ENCODE measurements at places on chromosomes 12 and 14. TPM values are rescaled to one million over a fixed set of nuclear protein-coding genes. Genes with fewer than 3 reads are reported as not detected.

DNA sequence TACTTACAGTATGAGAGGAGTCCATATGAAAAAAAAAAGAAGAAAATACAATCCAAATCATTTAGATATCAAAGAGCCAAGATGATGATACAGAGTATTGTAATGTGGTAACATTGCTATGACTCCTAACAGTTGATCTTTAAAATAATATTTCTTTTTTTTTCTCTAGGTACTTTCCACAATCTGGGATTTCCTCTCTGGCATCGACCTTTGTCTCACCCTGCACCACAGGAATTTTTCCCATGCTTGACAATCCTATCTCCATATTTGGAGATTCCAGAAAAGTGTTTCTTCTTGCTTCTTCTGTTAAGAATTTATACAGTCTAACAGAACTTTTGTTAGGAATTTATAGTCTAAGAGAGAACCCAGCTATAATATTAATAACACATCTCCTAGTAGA is 184.4 kb downstream of the ITPR2 start:
- DNase-seq = peak; percentile 96

DNA sequence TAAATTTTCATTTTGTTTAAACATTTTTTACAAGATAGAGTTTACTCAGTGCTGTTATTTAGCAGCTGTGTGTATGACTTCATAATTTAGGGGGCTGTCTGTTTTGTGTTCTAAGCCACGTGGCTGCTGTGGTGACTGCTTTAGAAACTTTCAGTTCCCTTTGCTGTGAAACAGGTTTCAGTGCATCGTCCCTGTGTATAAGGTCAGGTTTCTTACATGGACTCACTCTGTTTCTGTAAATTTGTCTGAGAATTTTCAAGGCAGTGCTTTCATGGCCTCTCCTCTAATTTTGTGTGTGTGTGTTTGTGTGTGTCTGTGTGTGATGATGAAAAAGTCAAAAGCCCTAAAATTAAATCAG is 32.4 kb downstream of the BICD1 start:
- DNase-seq = peak; percentile 57

- no peak for DNase-seq
Observed at GRCh38 chr12:124835656-124836410, 27.8 kb downstream of the SCARB1 start.

- DNase-seq = no peak
Observed at GRCh38 chr14:50047274-50047676, 69.1 kb downstream of the VCPKMT start.

- peak; percentile 47 for DNase-seq
Observed at GRCh38 chr14:96189281-96189711, 15.3 kb upstream of the BDKRB2 start.

Gene VWF
- 1.4 TPM for total RNA-seq

GRCh38 chr14:99727096-99727870 is 43.2 kb downstream of the CYP46A1 start:
- DNase-seq = no peak

DNA sequence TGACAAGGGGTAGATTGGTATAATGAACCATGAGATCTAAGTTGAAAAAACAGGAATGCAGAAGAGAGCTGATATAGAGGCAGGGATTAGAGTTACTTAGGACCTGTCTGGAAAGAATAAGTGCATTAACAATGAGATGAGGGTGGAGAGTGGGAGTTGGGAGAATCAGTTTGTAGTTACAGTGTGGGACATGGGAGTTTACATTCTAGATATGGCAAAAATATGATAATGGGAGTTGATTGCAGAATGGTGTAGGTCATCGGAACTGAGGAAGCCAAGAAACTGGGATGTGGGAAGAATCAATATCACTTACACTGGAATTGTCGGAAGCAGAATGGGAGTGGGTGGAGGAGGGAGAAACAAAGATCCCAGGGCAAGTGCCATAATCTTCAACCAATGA is 301.1 kb upstream of the NPAS3 start:
- DNase-seq = no peak

GRCh38 chr14:54475187-54475899 is 13.4 kb downstream of the GMFB start:
- peak; percentile 22 for DNase-seq

Gene CLEC6A
- not detected for total RNA-seq

DNA sequence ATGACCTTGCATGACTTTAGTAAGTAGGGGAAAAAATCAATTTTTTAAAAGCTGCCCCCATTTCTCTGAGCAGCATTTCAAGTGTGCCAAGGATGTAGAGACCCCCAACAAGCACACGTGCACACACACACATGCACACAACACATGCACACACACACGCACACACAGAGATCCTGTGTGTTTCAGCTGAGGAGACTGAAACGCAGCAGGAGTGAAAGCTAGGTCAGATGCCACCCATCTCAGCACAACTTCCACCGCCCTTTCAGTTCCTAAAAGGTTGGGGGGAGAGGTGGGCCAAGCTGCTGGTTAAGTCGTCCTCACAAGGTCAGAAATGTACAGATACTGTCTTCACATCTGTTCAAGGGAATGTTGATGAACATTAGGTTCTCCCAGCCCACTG is 13.9 kb downstream of the MYL2 start:
- DNase-seq = no peak

Gene COX8C
- total RNA-seq = not detected

DNA sequence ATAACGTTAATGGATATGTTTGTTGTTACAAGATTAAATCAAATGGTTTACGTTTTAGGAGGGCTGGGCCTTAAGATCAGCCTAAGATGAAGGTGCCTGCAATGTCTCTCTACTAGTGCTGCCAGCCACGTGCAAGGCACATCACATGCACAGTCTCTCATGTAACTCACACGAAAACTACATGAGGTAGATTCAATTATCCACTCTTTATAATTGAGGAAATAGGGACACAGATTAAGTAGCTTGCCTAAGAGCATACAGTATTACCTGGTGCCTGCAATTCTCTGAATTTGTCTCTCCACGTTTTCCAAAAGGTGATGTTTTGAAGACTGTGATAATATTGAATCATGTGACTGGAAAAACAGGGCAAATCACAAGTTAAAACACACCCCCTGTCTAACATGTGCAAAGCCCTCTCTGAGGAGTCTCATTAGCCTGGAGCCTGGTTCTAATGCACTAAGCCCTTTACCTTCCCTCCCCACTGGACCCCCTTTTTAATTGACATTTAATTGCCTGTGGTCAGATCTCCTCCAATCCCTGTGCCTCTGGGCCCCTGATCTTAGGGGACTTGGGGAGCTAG is 14.6 kb upstream of the ATP2A2 start:
- DNase-seq = no peak

DNA sequence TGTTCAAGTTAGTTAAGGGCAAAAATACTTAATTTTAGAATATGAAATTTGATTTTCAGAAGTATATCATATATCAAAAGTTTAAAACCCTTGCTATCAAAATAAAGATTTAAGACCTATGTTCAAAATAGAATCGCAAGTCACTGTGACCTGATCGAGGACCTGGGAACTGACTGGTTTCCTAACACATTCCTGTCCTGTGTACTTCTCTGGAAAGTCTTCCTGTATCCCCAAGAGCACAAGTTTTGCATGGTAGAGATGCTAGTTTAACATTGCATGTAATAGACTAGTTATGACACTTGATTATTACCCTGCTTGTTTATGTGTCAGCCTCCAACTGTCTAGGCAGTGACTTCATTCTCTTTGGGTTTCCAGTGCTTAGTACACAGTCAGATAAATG is 30.3 kb downstream of the BCAT1 start:
- no peak for DNase-seq

DNA sequence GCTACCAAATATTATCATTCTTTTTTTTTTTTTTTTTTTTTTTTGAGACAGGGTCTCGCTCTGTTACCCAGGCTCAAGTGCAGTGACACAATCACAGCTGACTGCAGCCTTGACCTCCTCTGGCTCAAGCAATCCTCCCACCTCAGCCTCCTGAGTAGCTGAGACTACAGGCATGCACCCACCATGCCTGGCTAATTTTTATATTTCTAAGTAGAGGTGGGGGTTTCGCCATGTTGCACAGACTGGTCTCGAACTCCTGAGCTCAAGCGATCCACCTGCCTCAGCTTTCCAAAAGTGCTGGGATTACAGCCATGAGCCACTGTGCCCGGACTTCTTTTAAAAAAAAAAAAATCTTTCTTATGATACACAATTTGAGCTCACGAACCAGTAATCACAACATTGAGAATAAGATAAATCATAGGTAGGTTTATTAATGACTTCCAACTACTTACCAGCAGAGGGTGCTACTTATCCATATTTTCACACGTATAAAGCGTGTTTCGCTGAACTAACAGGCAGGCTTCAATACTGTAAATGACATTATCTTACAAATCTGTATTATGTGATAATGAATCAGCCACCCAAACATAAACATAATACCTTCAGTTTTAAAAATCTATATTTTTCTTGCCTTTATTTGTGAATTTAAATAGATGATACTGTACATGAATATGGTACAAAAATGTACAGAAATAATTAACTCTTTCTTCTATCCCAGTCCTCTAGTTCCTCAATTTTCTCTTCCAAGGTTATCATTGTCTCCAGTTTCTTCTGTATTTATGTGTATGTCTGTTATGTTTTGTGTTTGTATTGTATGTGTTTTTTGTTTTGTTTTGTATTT is 42.5 kb upstream of the BCAT1 start:
- peak; percentile 76 for DNase-seq

DNA sequence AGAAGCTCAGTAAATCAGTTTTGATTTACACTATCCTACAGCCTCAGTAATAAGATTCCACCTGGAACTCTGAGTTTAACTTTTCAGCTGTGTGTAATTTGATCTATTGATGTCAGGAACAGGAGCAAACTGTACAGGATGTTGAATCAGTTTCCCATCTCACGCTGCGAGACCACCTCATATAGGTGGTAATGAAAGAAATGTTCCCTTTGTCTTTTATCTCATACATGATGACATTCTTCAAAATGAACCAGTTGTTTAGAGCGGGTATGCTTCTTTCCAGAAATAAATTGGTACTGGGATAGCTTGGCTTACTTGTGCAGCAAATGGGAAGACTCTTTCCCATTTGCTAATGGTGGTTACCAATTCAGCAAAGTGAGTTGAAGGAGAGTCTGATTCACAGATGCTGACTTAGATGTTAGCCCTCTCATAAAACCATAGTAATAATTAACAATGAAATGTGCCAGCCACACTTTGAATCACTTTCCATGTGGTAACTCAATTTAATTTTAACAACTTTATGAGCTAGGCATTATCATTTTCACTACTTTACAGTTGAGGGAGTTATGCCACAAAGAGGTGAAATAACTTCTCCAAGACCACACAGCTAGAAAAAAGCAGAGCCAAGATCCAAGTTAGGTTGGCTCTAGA is 251.5 kb downstream of the PAWR start:
- DNase-seq = no peak

DNA sequence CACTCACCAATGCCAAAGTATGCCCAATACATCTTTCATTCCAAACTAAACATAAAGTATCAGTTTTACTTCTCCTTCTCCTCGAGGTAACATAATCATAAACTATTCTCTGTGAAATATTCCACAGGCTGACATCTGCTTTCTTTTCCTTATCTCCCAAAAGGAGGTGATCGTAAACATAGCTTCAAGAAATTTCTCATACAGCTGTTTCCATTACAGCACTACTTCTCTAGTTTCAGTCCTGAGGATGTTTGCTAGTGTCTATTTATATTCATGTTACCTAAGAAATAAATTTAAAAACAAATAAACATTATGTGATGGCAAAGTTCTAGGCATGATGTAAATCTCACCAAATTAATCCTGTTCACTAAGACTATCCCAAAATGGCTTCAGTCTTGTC is 90.1 kb upstream of the CPSF6 start:
- DNase-seq = no peak

DNA sequence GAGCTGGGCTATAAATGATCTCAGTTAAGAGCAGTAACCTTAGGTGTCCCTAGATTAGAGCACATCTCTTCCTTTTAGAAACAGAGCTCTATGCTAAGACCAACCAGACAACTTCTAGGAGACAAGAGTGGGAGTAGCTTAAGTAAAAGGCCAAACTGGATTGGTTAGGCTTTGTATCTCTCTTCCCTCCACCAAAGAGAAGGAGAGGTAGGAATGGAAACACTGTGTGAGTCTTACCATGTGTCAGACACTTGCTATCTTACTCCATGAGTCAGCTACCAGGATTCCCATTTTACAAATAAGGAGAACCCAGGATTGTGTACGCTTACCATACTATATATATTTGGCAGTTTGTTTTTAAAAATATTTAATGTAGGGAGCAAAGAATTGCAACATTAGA is 122.9 kb downstream of the PAX9 start:
- no peak for DNase-seq

- DNase-seq = no peak
Observed at GRCh38 chr12:82593143-82593542, 93.6 kb upstream of the TMTC2 start.

- DNase-seq = no peak
Observed at GRCh38 chr14:78764645-78765044, 594.5 kb downstream of the NRXN3 start.

Gene DTX3
- total RNA-seq = 16.9 TPM

DNA sequence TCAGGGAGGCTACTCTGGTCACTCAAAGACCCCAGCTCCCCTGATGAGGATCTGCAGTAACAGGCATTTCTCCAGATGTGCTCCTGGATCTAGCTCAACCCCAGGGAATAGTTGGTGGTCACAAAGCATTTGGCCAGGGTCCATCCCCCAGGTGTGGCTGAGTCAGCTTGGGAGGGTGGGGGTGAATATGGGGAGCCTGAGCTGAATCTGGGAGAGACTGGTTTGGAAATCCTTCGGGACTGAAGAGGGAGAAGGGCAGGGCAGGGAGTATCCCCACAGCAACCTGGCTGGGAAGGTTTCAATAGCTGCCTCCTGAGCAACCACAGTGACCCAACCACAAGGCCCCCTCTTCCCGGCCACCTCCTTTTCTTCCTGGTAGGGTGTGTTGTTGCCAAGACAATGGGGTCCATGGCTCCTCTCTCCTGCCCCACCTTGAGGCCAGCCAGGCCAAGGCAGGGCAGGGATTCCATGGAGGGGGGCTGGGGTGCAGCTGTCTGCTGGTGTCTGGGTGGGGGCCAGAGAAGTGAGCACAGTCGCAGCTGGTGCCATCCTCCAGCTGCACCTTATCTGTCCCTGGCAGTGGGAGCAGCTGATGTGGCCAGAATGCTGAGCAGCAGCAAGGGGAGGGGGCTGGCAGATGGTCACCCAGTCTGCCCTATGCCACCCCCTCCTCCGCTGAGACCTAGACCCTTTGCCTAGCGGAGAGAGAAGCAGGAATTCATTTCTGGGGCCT is 5.5 kb downstream of the ASIC1 start:
- no peak for DNase-seq

GRCh38 chr12:132160601-132161035 is 16.4 kb downstream of the NOC4L start:
- DNase-seq = no peak

DNA sequence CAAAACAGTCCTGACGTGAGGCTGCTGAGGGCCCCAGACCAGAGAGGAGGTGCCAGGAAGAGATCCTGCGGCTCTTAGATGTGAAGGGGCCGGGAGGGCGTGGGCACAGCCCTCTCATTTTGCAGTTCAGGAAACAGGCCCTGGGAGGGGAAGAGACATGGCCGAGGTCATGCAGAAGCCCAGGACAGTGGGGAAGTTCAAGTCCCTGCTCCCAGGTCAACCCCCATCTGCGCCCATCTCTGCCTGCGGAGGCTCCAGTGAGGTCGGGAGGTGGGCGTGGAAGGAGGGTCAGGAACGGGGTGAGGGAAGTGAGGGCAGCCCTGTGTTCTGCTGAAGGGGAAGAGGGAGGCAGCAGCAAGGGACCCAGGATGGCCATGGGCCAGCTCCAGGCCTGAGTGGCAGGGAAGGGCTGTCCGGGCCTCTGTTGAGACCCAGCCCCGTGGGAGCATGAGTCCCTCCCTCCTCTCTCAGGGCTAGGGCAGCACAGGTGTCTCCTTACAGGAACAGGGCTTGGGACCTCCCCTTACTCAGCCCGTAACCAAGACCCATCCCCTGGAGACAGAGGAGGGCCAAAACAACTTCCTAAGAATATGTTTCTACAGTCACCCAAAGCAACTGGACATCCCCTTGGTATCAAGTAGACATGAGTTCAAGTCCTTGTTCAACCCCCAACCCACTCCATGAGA is 90.8 kb downstream of the LGMN start:
- no peak for DNase-seq

Data from fibroblast of the aortic adventitia (primary cell).